ENCODE measurements at places on chromosomes 12 and 14.

DNA sequence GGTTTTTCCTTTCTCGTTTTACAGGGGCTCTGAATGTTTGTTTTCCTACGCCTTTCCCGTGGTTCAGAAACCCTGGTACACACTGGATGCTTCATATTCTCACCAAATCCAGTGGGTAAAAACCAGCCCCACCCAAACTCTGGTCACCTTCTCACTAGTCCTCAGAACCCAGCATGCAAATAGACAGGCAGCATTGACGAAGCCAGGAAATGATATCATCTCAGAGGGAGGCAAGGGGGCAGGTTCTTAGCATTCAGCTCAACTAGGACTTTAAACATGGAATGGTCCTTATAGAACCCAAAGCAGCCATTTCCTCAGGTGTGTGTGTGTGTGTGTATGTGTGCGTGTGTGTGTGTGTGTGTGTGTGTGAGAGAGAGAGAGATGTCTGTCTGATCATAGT, 142.0 kb downstream of the KCNK10 start:
- no peak for DNase-seq

DNA sequence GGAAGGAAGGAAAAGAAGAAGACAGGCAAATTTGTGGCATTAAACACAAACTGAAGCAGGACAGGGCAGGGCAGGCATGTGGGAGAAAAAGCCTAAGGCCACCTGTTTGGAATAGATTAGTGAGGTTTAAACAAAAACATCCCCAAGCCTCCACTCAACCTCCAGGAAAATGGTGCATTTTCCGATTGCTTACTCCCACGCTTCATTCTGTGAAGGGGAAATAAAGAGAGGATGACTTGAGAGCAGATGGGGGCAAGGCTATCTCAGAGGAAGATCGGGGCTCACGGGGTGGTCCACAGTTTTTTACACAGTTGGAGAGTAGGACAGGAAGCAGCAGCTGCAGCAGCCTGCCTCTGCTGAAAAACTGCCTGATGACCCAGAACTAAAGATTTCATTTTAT, 250.9 kb downstream of the DUSP6 start:
- no peak for DNase-seq

- DNase-seq = no peak
These were observed 53.5 kb downstream of the RAB35 start for GRCh38 chr12:120062976-120063579.

DNA sequence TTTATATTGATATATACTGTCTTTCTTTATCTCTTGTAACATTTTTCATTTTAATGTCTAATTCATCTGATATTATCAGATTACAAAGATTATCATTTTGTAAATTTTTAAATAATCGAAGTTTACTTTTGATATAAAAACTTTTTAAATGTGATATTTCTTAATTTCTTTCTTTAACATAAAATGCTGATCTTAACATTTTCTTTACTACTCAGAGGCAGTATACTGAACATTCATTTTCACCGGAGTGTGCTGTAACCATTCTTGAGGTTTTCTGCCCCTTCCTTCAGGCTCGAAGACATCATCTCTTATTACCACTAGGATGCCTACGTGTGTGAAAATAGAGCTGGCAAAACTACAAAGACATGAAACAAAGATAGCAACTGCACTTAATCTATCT, 186.9 kb downstream of the DIO2 start:
- DNase-seq = no peak

GRCh38 chr14:52873065-52873464, 77.8 kb downstream of the FERMT2 start:
- DNase-seq = no peak

DNA sequence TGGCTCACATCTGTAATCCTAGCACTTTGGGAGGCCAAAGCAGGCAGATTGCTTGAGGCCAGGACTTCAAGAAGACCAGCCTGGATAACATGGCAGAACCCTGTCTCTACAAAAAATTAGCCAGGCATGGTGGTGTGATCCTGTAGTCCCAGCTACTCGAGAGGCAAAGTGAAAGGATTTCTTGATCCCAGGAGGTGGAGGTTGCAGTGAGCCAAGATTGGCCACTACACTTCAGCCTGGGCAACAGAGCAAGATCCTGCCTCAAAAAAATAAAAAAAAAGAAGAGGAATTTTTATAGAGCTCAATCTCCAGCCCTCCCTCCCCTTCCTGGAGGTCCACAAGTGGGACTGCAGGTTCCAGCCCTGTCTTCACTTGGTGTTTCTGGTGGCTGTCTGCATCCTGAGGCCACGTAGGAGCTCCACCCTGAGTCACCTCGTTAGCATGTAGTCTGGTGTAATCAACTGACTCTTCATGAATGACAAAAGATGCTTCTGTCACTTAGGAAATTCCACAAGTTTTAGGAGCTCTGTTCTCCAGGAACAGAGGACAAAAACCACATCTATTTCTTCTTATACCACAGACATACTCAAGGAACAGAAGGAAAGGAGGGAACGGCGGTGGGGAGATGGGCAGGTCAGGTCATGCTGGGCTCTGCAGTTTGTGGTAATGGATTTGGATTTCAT, 16.2 kb downstream of the CCDC62 start:
- no peak for DNase-seq

DNA sequence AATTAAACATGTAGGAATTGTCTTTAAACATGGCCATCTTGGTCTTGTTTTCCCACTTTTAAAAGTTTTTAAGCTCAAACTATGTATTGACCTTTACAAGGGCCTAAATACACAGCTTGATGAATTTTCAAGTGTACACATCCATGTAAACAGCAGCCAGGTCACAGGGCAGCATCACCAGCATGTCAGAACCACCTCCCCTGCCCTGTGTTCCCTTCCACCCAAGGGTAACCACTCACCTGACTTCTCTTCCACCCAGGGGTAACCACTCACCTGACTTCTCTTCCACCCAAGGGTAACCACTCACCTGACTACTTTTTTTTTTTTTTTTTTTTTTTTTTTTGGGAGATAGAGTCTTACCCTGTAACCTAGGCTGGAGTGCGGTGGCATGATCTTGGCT, 4.6 kb downstream of the FBXW8 start:
- DNase-seq = no peak

GRCh38 chr12:125247477-125247876, 182.2 kb downstream of the AACS start:
- DNase-seq = no peak

DNA sequence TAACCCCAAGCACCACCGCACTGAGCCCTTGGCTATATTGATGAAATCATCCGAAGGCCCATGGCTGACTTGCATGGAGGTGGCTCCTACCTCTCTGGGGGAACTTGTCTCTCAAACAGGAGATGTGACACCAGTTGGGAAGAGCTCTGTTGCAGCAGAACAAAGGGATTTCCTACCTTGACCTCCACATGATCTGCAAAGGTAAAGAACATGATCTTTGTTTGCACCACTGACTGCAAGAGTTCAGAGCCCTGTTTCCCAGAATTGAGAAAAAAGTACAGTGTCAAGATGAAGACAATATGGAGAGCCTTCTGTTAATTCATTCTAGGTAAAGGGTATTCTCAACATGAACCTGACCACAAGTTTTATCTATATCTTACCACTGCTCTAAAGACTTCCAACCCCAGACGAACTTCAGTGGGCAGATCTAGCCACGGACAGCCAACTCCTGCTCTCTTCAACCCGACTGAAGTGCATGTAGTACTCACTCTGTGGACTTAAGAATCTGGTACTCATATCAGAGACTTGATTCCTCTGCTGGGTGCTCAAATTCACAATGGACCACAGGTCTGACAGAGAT, 32.1 kb downstream of the ZFYVE26 start:
- DNase-seq = no peak

GRCh38 chr12:43840338-43840737, 4.5 kb downstream of the TMEM117 start:
- DNase-seq = no peak

GRCh38 chr12:126483145-126484068, 1418.2 kb downstream of the AACS start:
- DNase-seq = peak; percentile 32

DNA sequence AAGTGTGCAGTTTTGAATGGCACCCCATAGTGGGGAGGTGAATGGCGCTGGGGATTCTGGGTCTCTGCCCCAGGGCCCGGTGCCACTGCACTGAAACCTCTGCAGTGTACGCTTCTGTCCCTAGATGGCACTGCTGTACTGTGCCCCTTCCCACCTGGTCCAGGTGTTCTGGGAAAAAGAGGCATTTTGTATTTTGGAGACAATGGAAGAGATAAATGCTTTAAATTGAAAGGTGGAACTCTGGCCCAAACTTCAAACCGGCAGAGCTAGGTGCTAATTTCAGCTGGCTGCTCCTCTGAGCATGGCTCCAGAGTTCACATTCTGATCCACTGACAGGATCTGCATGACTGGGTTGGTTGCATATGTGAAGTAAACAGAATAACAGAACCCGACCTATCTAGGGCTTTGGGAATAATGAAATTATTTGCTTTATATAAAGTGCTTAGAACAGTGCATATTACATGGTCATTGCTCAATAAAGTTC, 52.2 kb downstream of the KRT80 start:
- peak; percentile 47 for DNase-seq

DNA sequence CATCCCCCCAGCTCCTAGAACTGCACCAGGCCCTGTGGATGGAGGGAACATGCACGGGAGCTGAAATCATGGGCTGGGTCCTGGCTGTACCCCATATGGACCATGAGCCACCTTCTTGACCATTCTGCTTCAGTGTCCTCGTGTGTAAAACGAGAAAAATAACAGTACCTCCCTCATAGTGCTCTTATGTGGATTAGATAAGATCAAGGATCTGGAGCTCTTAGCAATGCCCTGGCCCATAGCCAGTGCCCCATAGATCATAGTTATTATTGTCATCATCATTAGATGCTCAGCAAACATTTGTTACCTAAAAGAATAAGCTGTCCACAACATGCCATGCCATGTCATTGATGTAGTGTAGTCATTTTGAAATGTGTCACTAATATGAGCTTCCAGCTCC, 71.3 kb downstream of the SYNE3 start:
- DNase-seq = no peak

- no peak for DNase-seq
These were observed 167.9 kb downstream of the PHETA1 start for GRCh38 chr12:111201036-111201435.

DNA sequence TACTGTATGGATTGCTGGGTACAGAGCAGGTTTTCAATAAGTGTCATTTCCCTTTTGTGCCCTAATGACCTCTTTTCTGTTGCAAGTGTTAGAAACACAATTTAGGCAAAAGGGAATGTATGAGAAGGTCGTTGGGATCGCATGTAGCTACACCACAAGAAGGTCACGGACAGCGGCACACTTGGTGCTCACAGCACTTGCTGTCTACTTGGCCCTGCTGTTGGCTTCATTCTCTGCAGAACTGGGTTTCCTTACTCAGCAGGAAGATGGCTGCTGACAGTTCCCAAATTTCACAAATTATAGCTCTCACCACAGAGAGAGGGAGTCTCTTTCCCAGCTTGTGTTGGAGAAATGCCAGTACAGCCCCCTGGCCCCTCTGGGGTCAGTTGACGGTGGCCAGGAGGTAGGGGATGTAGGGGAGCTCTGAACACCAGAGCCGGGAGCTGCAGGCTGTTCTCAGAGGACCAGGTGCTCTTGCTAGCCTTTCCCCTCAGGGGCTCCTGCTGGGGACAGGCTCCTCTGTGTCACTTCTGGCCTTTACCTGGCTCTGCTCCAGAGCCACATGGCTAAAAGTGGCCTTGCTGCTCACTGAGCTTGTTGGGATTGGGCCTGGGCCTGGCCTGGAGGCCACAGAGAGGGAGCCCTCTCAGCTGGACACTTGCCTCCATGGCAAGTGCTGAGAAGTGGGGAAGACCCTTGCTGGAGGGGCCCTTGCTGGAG, 50.9 kb upstream of the BCL7A start:
- no peak for DNase-seq

DNA sequence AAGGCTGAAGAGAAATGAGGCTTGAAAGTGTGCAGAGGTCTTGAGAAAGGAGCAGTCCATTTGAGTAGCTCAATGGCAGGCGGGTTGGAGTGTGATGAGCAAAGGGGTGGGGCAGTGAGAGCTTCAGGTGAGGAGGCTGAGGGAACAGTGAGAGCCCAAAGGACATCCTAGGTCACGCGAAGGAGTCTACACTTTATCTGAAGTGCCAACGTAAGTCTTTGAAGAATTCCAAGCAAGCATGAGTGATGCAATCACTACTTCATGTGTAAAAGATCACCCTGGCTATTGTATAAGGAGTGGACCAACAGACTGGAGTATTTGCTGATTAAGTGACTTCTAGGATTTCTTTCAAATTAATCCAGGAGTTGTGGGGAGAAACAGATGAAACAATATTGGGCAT, 159.9 kb upstream of the HIF1A start:
- DNase-seq = no peak

GRCh38 chr14:69107407-69108003, 45.4 kb downstream of the DCAF5 start:
- peak; percentile 56 for DNase-seq

GRCh38 chr12:124901003-124901402, 13.4 kb downstream of the UBC start:
- DNase-seq = no peak

DNA sequence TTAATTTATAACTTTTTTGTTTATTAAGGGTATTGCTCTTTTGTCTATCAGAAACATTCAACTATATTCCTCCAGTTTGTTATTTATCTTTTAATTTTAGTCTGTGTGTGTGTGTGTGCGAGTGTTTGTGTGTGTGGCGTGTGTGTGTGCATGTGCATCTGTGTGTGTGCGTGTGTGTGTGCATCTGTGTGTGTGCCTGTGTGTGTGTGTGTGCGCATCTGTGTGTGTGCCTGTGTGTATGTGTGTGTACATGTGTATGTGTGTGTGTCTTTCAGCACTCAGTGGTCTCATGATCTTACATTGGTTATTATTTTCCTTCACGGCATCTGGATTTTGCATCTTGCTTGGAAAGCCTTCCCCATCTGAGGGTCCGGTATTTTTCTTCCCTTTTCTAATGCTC, 281.1 kb upstream of the RTL1 start:
- no peak for DNase-seq

GRCh38 chr12:7190268-7191055, 976 bp downstream of the PEX5 start:
- no peak for DNase-seq

- DNase-seq = no peak
These were observed 4.2 kb upstream of the PAH start for GRCh38 chr12:102921240-102921639.

- peak; percentile 20 for DNase-seq
These were observed 26.1 kb upstream of the STAC3 start for GRCh38 chr12:57276935-57277563.

DNA sequence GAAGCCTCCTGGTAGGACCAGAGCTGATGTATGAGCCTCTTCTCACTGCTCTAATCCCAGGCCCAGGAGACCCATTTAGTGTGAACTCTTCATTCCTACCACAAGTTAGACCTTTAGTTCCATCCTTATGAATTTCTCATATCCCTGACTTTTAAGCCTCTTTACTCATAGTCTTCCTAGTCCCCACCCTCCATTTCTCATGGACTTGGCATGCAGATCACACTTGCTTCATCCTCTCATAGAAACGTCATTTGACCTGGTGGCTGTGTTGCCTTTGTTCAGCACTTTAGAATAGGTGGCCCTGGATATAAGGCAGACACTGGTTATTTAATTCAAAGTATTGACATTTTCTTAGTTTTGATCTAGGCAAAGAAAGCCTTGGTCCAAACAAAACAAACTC, 99.5 kb downstream of the SLC16A7 start:
- no peak for DNase-seq

- no peak for DNase-seq
These were observed 678 bp downstream of the INF2 start for GRCh38 chr14:104689881-104690711.

- no peak for DNase-seq
These were observed 140.5 kb upstream of the FKBP4 start for GRCh38 chr12:2654311-2654710.

GRCh38 chr12:3115078-3115477, 37.9 kb downstream of the TSPAN9 start:
- DNase-seq = no peak

Measured in activated CD4-positive, alpha-beta T cell treated with anti-CD3 and anti-CD28 coated beads, Interleukin-2, Interleukin-6, amounts not matched to agents 100 ng/mL and 50 ng/mL, durations not matched to agents 16 hours and 8 hours (primary cell).